ENCODE measurements at places on chromosomes 7 and 10.

DNA sequence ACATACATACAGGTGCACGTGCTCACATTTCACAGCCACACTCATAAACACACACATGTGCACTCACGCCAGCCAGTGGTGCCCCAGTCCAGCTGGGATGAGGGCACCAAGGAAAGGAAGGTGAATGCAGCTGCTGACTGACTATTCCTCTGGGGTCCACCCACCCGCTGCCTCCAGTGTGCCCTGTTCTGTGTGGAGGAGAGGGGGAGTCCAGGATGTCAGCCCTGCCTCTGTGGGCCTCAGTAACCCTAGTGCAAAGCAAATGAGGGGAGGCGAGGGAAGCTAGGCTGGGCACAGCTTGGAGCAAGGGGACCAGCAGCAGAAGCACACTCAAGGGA is 57.6 kb downstream of the YKT6 start:
- DNase-seq = no peak

DNA sequence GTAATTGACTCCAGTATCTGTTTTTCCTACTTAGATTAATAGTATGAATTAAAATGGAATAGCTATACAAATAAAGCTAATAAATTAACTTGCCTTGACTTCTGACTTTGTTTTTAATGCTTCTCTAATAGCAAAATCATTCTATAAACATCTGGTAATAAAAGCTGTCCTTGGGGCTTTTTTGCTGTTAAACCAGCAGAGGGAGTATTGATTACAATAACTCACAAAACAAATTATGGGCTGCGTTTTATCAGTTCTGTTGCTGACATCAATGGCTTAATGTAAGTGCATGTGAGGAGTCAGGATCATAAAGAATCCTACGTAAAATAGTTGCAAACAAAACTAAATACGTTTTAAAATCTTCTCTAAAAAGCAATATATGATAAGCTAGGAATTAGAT is 667.8 kb downstream of the PCDH15 start:
- no peak for DNase-seq

DNA sequence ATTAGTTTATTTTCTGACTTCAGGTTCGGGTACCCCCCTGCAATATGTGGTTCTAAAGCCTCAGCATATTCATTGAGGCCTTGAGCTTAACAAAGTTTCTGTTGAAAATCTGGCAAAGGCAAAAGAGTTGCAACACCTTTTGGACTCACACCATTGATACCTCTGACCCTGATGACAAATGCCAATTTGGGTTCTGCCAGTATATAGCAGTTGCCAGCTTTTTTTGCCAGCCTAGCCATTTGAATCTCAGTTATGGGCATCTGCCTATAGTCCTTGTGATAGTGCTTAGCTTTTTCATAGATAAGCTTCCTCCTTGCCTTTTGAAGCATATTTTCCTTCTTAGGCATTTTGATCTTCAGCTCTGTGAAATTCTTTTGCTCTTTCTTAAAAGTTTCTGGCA is 31.9 kb downstream of the LIPJ start:
- DNase-seq = no peak

- no peak for DNase-seq
These were observed 14.2 kb downstream of the TFR2 start for GRCh38 chr7:100627238-100627549.

DNA sequence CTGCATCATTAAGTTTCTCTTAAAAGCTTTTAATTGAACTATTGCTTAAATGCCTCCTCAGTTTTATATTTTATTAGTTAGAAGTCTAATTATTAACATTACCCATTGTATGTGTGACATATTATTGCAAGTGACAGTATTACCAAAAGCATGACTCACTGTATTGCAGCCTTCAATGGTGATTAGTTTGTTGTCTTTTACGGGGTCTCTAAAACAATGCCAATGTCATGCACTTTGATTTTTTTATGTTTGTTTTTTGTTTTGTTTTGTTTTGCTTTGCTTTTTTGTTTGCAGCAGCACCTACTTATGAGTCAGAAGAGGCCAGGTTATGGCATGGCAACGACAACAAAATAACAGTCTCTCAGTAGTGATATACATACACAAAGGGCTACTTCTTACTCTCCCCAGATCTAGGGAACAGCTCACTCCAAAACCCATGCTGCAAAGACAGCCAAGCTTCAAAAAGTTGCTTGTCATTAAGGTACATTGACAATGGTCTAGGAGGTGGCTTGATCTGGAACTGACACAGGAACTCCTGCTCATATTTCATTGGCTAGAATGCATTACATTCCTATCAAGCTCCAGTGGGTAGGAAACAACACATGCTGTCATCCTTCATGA is 293.7 kb upstream of the POM121L12 start:
- DNase-seq = no peak

DNA sequence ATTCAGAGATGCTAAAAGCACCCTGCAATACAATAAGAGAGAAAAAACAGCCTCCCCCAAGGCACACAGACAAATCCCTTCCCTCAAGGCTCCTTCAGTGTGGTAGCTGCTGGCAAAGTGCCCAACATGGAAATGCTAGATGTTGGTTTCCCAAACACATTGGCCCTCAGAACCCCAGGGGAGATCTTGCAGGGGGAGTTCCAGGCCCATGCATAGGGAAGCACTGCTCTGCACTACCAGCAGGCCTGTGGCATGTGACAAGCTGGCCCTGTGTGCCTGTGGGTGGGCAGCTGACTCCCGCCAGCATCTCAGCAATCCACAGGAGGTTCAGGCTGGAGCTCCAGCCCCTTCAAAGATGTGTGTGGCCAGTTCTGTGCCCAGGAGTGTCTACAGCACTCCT is 16.8 kb upstream of the CSGALNACT2 start:
- no peak for DNase-seq

- DNase-seq = no peak
These were observed 10.3 kb downstream of the TYW1 start for GRCh38 chr7:67006965-67007364.

- DNase-seq = no peak
These were observed 81.4 kb downstream of the CACNA2D1 start for GRCh38 chr7:82362129-82362706.

DNA sequence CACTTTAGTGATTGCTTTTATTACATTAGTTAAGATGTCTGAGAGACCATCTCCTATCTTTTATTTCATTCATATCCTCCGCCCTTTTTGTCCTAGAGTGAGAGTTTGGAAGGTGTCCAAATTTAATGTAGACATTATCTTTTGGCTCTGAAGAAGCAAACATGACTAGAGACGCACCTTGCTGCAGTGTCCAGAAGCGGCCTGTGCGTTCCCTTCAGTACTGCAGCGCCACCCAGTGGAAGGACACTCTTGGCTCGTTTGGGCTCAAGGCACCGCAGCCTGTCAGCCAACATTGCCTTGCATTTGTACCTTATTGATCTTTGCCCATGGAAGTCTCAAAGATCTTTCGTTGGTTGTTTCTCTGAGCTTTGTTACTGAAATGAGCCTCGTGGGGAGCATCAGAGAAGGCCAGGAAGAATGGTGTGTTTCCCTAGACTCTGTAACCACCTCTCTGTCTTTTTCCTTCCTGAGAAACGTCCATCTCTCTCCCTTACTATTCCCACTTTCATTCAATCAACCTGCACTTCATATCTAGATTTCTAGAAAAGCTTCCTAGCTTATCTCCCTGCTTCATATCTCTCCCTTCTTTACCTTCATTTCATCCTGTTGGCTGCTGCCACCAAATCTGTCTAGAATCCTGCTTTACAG is 10.4 kb upstream of the CLCN1 start:
- DNase-seq = peak; percentile 70

All from activated naive CD4-positive, alpha-beta T cell treated with anti-CD3 and anti-CD28 coated beads, Interleukin-2, amount 50 U/mL, for 16 hours (primary cell).